ENCODE measurements at places on chromosomes 16 and 17.

DNA sequence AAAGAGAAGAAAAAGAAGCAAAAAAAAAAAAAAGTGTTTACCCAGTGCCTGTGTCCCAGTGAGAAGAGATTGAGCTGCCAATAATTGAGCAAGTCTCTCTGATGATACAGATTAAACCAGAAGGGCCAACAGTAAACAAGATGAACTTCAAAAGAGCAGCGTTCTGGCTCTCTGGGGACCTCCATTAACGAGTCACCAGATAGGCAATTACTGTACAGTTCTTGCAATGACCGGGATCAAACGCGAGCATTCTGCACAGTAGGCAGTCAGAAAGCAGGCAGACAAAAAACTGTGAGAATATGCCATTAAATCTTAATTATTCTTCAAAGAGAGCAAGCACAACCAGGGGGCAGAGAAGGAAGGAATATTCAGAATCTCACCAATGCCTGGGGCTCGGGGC is 626.1 kb downstream of the TMEM114 start:
- no peak for DNase-seq

DNA sequence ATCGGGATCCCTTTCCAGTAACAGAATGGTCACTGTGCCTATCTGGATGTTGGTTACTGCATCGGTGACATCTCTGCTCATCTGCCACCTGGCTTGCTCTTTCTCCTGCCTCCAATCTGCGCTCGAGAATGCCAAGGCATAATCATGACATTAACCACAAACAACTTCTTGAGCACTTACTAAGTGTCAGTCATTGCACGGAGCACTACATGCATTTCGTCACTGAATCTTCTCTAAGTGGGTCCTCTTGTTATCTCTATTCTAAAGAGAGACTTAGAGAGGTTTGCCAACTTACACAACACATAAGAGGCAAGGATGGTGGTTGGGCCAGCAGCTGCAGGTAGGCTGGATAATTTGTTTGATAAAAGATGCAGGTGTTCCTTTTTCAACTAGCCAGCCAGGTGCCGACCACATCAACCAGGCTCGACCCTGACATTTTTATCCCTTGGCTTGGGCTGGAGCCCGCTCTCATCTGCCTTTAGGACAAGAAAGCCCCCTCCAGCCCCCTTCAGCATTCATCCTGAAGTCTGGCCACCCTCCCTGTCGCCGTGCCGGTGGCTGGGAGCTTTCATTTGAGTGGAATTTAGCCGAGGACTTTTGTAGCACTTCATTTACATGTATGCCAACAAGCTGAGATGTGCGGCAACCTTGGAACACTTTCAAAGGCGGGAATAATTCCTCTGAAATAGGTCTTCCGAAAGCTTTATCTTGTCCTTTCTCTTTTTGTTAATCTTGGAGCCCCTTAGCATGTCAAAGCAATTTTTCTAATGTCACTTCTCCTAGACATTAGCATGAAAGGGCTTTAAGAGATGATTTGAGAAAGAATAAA is 89.3 kb upstream of the NKD1 start:
- no peak for DNase-seq

- no peak for DNase-seq
Observed at GRCh38 chr17:5416901-5417300, 2.6 kb downstream of the NUP88 start.

- no peak for DNase-seq
Observed at GRCh38 chr17:19288453-19288852, 51.3 kb downstream of the EPN2 start.

GRCh38 chr17:17628388-17629008 is 37.0 kb upstream of the PEMT start:
- no peak for DNase-seq

GRCh38 chr17:18327093-18327492 is 12.0 kb downstream of the SMCR8 start:
- DNase-seq, result no peak

GRCh38 chr16:3938843-3939624 is 58.5 kb upstream of the CREBBP start:
- DNase-seq, result peak; percentile 56

- no peak for DNase-seq
Observed at GRCh38 chr16:88701581-88702370, 4.4 kb downstream of the RNF166 start.

GRCh38 chr17:62671553-62671952 is 44.1 kb downstream of the MRC2 start:
- no peak for DNase-seq

GRCh38 chr17:28878158-28878910 is 19.2 kb downstream of the FLOT2 start:
- no peak for DNase-seq

GRCh38 chr16:69073181-69073702 is 32.2 kb upstream of the HAS3 start:
- DNase-seq, result no peak

- DNase-seq, result no peak
Observed at GRCh38 chr16:19861811-19862327, 22.8 kb downstream of the GPRC5B start.

GRCh38 chr17:44279666-44280391 is 11.9 kb upstream of the SLC4A1 start:
- DNase-seq, result peak; percentile 4

DNA sequence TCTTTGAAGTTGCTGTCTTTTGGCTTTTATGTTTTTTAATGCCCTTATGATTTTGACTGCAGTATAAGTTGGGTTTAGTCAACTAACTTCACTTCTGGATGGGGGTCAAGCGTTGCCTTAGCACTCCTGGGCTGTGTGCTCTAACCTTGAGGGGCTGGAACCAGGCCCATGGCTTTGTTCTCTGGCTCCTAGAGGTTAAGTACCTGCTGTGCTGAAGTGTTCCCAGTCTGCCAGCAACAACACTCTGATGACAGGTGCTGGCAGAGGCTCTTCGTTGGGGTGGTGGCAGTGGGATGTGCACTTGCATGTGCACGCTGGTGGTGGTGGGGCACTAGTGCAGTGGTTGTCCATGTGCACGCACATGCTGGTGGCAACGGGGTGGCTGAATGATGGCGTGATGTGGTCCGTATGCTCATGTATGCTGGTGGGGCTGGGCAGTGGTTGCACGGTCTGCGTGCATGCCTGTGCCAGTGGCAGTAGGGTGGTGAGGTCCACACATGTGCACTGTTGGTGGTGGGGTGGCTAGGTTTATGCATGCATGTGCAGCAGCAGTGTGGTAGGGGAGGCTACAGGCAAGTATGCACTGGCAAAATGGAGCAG is 447.8 kb upstream of the GOT2 start:
- DNase-seq, result no peak

DNA sequence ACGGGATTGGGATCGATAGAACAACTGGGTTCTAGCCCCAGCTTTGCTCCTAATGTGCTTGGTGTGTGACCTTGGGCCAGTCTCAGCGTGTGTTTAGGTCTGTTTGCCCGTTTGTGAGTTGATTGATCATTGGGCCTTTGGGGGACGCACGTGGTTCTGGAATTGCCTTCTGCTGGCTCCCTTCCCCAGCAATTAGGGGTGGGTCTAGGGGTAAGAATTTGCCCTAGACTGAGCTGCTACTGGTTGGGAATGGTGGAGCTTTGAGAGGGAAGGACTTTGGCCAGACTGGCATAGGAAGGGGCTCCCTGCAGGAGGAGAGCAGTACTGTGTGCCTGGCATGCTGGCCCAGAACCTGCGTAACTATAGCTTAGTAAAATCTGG is 1.5 kb downstream of the SPNS2 start:
- DNase-seq, result no peak

- DNase-seq, result no peak
Observed at GRCh38 chr17:61555127-61555566, 35.9 kb downstream of the NACA2 start.

- DNase-seq, result no peak
Observed at GRCh38 chr17:57302690-57303465, 46.6 kb downstream of the MSI2 start.

- no peak for DNase-seq
Observed at GRCh38 chr16:67449336-67449735, 18.4 kb downstream of the HSD11B2 start.

GRCh38 chr17:52410781-52411180 is 252.3 kb upstream of the CA10 start:
- no peak for DNase-seq

DNA sequence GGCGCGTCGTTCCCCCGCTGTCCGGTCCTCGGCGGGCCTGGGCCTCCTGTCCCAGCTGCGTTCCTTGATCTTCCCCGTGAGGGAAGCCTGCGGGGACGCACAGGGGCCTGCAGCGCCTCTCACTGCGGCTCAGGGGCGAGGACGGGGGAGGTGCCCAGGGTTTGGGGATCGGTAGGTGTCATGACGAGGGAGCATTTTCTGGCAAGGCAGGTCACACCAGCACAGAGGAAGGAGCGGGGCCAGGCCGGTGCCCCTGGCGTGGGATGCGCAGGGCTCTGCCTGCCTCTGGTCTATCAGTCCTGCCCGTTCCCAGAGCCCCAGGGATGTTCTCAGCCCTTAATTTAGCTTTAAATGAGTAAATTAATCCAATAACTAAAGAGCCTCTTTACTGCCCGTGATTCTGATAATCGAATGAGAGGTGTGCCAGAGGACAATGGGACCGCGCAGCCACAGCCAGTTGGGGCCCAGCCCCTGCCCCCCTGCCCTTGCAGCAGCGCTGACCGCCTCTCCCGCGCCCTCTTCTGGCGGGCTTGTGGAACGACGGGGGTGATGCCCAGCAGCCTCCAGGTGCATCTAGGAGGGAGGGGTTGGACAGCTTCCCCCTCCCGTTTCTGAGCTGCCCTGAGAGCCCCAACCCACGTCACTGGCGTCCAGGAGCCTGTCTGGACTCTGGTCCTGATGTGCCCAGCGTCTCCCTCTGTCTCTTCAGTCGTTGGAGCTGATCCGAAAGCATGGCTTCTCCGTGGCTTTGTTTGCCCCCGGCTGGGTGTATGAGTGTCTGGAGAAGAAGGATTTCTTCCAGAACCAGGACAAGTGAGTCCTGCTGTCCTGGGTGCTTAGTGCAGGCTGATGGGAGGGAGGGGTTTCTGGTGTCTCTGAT is 7.9 kb downstream of the ENGASE start:
- DNase-seq, result peak; percentile 25

GRCh38 chr16:17331071-17331607 is 139.6 kb downstream of the XYLT1 start:
- no peak for DNase-seq

DNA sequence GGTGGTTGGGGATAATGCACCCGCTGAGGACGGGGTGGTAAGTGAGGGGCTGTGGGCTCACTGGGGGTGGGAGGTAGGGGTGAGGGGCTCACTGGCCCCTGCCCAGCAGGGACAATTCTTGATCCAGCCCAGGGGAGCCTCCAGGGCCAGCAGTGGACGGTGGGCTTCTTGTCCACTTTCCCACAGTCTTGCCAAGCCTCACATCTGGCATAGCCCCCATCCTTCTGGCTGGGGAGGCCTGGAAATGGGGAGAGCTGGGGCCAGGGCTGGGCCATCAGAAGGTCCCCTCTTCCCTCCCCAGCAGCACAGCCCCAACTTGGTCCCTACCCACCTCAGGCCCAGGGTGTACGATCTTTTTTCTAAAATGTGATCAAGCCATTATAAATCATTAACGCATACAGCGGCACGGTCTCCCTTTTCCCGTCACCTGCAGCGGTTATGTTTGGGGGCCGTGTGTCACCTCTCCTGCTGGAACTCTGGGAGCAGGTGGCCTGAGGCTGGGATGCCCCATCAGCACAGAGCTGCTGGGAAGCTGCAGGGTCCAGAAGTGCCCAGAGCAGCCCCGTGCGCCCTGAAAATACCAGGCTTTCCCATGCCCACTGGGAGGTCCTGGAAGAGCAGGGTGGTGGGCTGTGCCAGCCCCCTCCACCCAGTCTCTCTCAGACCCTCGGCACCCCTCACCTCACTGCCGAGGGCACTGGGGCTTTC is 7.2 kb upstream of the SETD6 start:
- DNase-seq, result no peak

GRCh38 chr16:30354423-30355143 is 525 bp downstream of the CD2BP2 start:
- DNase-seq, result no peak

GRCh38 chr17:51913491-51914205 is 244.9 kb downstream of the CA10 start:
- DNase-seq, result no peak

- no peak for DNase-seq
Observed at GRCh38 chr16:77674888-77675287, 47.4 kb upstream of the NUDT7 start.

DNA sequence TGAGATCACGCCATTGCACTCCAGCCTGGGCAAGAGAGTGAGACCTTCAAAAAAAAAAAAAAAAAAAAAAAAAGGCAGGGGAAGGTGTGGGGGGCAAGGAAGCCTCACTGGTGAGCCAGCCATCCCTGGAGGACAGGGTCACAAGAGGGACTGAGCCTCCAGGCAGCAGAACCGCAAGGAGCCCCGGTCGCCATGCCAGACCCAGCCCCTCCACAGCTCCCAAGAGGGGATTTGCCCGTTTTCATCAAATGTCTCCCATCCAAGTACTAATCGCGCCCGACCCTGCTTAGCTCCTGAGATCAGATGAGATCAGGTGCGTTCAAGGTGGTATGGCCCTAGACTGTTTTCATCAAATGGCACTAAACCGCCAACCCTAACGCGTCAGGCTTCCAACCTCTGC is 2.9 kb downstream of the SLC38A8 start:
- no peak for DNase-seq
